Fibroblast of skin of scalp (primary cell): ENCODE measurements at places on chromosomes 7 and 10.
A peak's percentile ranks its signal among the peaks of the same experiment; 100 is the strongest.

DNA sequence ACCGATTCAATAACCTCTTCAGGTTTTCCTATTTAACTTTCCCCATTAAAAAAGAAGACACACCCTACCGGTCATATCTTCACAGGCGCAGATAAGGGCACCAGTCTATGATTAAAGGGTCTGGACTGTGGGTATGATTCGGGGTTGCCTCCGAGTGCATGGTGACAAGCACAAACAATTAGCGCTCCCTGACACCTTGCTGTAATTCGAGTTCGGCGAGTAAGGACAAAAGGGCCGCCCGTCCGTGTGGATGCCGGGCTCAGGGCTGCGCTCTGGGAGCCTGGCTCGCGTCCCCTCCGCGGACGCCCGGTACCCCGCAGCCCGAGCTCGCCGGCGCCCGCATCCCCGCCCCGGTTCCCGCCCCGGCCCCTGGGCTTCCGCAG, 111.9 kb upstream of the RHEB start:
- DNase-seq: no peak

DNA sequence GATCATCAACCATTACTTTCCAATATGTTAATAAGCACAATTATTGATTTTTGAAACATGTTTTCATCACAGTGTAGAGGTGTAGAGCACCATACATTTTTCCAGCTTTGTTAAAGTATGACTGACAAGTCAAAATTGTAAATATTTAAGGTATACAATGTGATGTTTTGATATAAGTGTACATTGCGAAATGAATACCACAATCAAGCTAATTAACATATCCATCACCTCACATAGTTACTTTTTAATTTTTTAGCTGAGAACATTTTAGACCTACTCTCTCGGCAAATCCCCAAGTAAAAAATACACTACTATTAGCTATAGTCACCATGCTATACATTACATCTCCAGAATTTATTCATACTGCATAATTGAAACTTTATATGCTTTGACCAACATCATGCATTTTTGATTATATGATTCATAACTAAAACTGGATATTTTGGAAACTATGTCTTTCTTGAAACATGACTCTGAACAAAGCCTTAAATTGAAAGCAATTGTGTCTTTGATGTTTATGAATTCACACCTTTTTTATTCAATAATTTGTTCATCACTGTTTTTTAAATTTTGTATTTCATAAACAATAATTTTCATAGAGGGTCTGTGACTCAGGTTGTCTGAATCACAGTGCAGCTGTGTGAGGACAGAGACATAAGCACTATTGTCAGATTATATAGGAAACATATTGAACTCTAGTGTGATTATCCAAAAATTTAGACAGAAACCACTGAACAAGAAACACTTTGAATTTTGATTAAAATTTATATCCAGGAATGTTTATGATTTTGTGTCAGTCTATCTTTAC, 486.1 kb downstream of the SEMA3D start:
- peak; percentile 53 for DNase-seq

GRCh38 chr10:58820386-58820785, 307.7 kb downstream of the BICC1 start:
- no peak for DNase-seq

DNA sequence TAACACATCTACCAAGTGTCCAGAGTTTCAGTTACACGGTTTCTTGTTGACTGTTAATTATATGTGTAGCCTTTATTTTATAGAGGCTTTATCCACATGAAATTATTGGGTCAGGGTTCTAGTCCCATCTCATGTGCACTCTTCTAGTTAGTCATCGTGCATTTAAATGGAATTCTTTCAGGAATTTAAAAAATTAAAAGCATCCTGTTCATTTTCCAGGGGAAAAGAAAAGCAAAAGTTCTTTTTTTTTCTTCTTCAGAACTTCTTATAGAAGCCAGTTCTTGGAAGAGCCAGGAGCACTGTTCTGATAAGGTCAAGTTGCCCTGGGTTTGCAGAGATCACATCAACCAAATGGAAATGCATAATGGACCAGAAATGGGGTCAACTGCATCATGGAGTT, 324.7 kb downstream of the INHBA start:
- DNase-seq: peak; percentile 36

GRCh38 chr7:135447748-135448147, 62.2 kb downstream of the CNOT4 start:
- DNase-seq: no peak

GRCh38 chr10:71368643-71369042, 28.1 kb upstream of the CDH23 start:
- DNase-seq: no peak

- no peak for DNase-seq
Measured at GRCh38 chr10:92407305-92408016, 116.5 kb downstream of the MARCHF5 start.

DNA sequence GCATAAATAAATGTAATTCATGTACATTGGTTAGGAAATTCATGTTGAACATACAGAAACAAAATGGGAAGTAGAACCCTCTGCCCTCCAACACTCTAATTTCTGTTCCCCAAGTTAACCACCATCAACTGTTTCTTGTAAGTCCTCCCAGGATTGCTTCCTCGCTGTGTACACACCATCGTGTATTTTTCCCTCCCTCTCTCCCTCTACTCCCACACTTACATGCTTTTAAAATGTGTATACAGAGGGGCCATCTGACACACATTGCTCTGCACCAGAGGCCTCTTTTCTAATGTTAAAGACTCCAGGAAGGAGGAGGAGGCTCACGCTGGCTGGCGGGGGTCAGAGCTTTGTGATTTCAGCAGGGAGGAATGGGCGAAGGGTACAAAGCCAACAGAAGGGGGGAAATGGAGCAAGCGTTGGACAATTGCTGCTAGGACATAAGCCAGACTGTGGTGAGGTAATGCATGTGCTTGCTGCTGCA, 1.9 kb upstream of the EPHA1 start:
- DNase-seq: peak; percentile 49

DNA sequence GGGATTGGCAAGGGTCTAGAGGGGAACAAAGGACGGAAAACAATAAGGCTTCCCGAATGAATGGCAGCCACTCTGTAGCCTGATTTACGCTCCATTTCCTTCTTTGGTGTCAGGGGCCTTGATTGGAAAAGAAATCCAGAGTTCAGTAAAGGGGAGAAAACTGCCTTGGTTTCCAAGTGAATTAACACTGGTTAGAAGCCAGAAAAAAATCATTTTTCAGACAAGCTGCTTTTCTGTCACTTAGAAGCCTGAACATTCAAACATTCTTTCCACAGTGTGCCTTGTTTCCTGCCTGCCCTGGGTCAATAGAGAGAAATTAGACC, 283 bp upstream of the TRDMT1 start:
- no peak for DNase-seq

DNA sequence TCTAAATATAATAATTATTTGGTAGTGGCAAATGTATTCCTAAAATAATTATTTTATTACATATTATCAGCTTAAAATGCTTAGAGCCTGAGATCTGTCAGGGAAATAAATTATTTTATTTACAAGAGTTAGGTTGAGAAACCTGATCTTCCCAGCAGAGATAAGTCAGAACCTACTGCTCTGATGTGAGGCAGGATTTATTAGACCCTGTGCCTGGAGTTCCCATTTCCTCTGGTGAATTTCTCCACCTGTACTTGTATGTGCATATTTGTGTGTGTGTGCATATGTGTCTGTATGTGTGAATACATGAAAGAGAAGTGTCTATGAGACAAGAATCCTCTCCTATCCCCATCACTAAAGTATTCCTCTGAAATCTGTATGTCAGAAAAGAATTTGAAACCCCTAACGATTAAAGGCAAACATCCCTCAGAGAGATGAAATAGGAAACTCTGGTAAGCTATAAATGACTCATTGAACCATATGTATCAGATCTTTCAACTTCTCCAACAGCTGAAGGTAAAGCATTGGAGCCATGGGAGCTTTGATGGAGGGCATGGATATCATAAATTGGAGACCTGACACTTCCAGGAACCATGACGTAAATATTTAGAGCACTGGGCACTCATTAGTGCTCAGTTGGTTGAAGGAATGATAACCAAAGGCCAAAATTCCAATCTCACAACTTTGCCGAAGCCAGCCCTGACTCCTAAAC, 190.9 kb downstream of the XPNPEP1 start:
- DNase-seq: no peak

DNA sequence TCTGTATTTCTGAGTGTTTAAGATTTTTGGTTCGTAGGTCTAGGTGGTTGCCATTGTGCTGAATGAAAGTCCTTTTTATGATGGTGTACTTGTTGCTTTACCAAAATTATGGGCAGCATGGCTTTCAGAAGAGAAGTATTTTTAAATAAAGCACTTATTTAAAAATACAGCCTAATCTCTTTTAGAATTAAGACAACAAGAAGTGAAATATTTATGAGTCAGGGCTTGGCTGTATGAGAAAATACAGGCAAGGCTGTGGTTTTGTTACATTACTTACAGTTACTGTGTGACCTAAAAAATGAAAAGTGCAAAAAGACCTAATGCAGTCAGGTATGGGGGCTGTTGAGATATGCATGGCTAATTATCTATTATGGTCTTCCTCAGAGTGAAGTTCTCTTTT, 185.2 kb upstream of the PPP1R3A start:
- peak; percentile 27 for DNase-seq

DNA sequence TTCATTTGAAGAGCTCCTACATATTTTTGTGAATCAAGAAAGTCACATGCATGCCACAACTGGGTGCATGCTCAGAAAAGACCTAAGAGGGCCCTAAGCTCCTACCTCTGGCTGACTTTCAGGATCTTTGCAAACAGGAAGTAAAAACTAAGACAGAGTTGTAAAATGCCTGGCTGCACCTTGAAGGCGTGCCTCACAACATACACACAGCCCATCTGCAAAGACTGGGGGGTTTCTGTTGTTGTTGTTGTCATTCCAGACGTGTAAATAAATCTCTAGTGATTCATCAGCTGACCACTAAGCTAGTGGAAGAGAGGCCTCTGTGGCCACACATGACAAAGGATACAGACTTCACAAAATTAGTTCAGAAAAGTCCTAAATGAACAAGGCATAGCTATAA, 31.8 kb downstream of the SMURF1 start:
- no peak for DNase-seq

- no peak for DNase-seq
Measured at GRCh38 chr7:39969431-39969830, 19.4 kb downstream of the CDK13 start.

DNA sequence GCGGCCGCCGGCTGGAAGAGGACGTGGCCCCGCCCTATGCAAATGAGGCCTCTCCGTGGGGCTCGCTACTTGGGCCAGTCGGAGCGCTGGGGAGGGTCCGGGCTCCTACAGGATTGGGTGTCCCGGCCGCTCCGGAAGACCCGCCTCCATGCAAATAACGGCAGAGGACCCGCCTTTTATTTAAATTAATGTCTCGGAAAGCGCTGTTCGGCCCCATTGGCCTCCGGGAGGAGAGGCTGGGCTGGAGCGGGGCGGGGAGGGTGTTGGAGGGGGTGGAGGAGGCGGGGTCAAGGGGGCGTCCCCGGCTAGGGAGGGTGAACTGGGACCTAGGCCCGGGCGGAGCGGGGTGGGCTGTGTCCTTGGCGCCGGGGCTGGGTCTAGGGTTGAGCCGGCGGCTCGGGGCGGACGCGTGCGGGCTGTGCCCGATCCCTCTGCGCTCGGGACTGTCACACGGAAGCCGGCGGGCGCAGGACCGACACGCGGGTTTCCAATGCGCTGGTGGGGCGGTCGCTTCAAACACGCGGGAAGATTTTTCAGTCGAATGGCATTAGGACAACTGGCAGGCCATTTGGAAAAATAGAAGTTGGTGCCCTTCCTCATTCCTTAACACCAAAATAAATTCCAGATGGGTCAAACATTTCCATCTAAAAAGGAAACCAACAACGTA, 344 bp upstream of the POLM start:
- peak; percentile 100 for DNase-seq

DNA sequence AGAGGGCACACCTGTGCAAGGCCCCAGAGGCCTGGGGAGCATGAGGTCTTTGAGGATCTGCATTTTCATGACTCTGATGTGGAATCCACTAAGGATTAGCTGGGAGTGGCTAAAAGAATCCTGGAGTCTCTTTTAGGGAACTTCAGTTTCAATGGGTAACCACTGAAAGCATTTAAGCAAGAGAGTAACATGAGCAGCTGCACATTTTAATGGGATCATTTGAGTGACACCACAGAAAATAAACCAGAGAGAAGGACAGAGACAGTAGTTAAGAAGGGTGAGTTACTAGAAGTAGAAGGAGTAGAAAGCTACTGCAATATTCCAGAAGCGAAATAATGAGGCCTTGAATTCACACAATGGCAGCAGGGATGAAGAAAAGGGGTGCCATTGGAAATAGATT, 5.2 kb downstream of the GOT1 start:
- DNase-seq: no peak

DNA sequence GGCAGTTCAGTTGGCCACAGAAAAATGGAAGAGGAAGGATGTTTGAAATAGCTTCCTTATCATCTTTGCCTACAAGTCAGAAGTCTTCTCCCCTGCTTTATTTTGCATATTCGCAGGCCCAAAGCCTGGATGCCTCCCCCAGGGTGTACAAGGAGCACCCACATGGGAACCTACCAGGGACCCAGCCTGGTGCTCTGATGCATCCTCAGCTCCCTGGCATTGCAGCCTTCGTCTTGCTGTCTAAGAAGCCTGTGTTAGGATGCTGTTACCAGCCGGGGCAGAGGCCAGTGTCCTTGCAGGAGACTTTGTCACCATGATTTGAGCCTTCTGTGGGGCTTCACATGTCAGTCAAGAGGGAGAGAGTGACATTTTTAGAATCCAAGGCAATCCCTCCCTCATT, 27.0 kb upstream of the GPR26 start:
- DNase-seq: no peak

GRCh38 chr10:89846786-89847185, 145.4 kb downstream of the KIF20B start:
- no peak for DNase-seq

DNA sequence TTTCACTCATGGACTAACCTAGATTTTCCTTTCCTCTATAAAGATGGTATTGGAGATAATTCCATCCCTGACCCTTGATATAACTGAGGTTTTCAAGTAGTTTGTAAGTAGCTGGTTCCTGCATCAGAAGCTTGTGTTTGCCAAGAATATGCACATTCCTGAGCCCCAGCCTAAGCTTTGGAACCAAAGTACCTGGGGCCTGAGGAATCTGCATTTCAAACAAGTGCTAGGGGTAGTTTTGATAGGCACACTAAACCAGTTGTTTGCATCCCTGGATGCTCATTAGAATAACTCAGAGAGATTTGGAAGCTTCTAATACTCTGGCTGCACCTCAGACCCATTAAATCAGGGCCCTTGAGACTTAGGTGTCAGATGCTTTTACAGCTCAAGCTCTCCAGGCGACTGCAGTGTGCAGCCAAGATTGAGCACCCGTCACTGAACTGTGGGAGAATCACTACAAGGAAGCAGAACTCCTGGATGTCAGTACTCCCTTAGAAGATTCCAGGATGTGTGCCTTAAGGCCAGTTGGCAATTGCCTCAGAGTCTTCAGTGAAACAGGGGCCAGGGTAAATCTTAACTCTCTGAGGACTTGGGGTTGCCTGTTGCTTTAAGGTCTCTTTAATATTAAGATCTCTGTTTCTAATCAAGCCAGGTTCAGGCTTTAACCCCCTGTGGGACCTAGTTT, 565.0 kb downstream of the REEP3 start:
- no peak for DNase-seq

GRCh38 chr7:47346377-47346914, 235.5 kb downstream of the TNS3 start:
- no peak for DNase-seq

- DNase-seq: no peak
Measured at GRCh38 chr7:96538632-96539031, 171.0 kb downstream of the SEM1 start.

- DNase-seq: peak; percentile 36
Measured at GRCh38 chr10:58994226-58995057, 182.0 kb upstream of the PHYHIPL start.
